ENCODE measurements at places on chromosomes 4 and X.

DNA sequence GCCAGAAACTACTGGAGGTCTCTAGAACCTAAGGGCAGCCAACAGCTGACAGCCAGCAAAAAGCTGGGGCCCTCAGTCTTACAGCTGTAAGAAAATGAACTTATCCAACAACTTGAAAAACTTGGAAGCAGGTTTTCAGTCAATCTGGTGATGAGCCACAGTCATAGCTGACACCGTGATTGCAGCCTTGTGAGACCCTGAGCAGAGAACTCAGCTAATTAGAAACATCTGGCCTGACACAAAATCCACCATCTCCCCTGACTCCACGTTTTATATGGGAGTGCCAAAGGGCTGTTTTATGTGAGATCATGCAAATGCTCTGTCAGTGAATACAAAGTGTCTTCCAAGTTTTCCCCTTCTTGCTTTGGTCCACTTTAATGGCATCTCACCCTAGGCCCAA lies 198.8 kb upstream of the DCAF8L1 start:
- no peak for DNase-seq

- no peak for DNase-seq
These were observed 99.9 kb upstream of the KLHL13 start for GRCh38 chrX:118216509-118216908.

GRCh38 chr4:10599574-10599973 lies 85.0 kb downstream of the CLNK start:
- DNase-seq: no peak

DNA sequence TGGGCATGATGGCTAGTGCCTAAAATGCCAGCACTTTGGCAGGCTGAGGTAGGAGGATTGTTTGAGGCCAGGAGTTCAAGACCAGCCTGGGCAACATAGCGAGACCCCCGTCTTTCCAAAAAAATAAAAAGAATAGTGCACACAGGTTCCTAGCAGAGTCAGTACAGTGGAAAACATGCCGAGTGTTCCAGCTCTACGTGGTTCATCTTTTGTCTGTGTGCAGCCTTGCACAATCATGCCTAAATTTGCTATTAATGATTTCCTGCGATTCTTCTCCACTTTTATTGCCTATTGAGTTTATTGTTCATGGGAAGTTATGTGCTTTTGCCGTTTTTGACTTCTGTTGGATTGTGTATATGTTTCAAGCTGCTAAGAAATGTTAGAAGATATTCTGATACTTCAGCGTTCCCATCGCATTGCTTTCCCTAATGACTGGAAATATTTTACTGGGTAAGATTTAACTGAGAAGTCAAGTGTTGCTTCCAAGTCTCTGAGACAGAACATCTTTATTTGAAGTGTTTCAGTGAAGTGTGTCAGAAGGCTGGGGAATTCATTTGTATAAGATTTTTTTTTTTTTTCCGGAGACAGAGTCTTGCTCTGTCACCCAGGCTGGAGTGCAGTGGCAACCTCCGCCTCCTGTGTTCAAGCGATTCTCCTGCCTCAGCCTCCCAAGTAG lies 11.3 kb downstream of the DOCK11 start:
- DNase-seq: no peak

DNA sequence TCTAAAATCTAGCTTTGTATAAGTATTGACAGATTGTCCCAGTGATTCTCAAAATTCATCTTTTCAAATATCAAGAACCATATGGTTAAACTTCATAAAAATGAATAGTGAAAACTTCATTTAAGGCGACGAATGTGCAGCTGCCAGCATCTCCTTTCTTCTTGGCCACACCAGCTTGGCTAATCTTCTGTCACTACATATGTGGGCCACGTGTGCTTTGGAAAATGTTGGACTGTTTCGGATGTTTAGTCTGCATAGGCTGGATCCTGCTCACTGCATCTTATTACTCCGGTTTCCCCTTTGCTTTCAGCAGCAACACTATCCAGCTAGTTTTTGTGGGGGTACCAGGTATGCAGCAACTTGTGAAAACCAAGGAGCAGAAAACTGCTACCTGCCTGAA lies 221.9 kb downstream of the BMPR1B start:
- no peak for DNase-seq

DNA sequence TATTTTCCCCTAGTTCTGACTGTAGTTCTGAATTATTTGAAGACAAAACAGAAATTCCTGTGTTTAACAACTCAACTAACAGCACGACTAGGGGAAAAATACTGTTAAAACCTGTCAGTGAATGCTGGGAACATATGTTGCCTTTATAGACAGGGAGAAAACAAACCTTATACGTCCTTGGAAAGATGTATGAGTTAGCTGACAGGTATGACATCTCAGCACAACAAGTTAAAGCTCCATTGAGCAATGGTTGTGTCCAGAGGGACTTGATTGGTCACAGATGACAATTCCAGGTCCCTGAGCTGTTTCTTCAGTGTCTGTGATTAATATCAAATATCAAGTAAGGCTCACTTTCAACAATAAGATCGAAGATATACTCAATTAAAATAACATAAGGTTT lies 58.2 kb upstream of the DDIT4L start:
- DNase-seq: no peak

GRCh38 chr4:1693131-1693896 lies 9.2 kb upstream of the FAM53A start:
- no peak for DNase-seq
